Cardiac muscle cell (in vitro differentiated cells and primary cell): ENCODE measurements at places on chromosomes 13 and 19. TPM values are rescaled to one million over a fixed set of nuclear protein-coding genes. Genes with fewer than 3 reads are reported as not detected.

DNA sequence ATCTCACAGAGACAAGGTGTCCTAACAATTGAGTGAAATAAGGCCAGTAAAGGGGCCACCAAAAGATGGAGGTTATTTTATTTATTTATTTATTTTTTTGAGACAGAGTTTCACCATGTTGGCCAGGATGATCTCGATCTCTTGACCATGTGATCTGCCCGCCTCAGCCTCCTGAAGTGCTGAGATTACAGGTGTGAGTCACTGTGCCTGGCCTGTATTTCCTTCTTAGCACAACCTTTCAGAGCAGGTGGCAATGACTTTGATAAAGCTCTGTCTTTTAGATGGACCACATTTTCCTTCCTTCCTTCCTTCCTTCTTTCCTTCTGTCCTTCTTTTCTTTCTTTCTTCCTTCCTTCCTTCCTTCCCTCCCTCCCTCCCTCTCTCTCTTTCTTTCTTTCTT is 11.0 kb upstream of the DOCK6 start:
- no peak for DNase-seq

DNA sequence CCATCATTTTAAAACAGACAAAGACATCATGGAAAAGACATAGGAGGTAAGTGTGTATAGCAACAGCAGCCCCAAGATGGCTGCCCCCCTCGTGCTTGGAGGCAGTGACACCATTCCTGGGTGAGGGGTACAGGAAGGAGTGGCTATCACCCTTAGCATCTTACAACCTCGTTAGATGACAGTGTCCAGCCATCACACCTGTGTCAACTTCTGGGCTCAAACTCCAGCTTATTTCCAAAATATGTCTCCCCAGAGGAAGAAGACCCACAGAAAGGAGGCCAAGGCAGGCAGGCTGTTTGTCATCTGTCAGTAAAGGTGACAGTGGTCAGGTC is 27.5 kb downstream of the EPS15L1 start:
- DNase-seq = no peak

The TMEM86B gene
- 4.2 and 4.7 TPM in 2 replicates for total RNA-seq

DNA sequence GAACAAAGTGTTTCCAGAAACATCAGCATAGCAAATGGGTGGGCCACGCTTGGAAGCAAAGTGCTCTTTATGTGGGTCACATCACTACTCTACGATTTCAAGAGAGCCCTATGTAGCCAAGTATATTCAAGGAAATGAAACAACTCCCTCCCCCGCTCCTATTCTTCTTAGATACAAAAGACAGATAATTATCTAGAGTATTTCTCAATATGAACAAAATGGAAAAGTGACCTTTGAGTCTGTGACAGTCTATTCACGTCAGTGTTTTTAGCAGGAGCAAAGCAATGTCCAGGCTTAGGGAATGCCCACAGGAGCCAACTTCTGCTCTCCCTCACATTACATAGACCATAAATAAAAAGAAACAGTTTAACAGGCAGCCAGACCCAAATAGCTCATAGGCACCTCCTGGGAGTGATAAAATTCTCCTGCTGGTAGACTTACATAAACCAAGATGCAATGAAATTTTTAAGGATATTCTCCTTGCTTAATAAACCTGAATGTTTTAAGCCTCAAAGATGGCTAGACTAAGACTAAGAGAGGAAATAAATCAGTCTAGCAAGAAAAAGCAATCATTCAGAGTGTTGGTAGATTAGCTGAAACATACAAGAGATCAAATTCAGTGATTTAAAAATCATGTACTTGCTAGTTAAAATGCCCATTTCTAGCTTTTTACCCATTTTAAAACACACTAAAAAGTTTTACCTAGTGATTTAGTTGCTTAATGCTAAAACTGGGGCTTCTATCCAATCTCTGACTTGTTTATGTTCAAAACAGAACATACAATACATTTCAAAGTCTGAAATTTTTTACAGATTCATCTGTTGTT is 182.8 kb downstream of the RGCC start:
- DNase-seq = no peak

The KASH5 gene
- total RNA-seq = 0.27 TPM in 1 of 2 replicates, not detected in the other

The CACNA1A gene
- 5.1 and 6.8 TPM in 2 replicates for total RNA-seq

The RCBTB2 gene
- 10.0 and 10.3 TPM in 2 replicates for total RNA-seq

The STOML3 gene
- total RNA-seq = not detected in 2 replicates

The FFAR2 gene
- total RNA-seq = not detected in 2 replicates

DNA sequence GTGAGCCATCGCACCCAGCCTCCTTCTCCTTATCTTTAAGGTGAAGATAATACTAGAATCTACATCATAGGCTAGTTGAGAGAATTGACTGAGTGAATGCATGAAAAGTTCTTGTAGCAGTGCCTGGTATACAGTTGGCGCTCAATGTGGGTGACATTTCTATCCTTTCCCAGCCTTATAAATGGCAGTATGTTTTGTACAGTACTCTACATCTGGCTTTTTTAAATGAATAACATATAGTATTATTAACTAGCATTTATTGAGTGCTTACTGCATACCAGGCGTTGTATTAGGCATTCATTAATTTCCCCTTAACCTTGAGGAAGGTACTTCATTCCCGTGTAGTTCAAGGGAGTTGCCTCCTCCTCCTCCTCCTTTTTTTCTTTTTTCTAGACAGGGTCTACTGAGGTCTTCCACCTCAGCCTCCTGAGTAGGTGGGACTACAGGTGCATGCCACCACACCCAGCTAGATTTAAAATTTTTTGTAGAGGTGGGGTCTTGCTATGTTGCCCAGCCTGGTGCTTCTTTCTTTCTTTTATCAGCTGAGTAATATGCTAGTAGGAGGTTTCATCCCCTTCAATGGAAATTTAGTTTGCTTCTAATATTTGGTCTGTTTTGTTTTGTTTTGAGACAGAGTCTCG is 2.8 kb downstream of the C5AR1 start:
- DNase-seq = no peak

- no peak for DNase-seq
These were observed 5.7 kb upstream of the SIX5 start for GRCh38 chr19:45774765-45775164.

DNA sequence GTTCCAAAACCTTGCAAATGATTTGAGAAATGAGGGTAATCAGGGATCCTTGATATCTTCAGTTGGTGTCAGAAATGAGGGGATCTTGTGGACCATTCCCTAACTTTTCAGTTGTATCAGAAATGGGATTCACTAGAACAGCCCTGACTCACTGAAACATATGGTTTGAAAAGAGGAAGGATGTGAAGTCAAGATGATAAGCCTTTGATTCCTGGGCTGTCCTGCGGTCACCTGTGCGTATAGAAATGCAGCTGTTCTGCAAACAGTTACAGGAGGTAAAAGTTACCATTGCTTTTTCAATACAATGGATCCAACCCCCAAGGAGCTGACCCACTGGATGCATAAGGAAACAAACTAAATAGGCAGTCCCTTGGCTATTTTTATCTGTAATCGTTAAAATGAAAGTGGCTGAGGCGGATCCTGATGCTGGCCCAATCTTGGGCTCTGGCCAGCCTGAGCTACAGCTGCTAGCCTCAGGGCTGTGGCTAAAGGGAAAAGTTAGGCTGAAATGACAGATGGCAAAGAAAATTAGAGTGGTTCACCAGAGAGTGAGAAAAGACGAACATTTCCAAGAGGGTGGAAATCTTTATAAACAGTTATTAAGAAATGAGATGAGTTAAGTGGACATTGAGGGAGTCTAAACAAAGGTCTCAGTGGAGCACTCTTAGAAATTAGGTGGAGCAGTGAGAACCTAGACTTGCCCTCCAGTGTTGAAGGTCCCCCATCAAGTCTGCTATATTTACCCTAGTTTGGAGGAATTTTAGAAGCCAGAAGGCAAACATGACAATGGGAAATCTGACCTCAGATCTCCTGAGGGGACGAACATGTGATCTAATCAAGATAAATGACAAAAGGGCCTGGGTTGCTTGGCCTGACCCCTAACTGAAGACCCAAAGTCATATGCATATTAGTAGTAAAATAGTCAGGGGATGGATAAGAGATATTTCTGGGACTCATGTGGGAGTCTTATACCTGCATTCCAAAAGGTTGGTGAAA is 7.6 kb downstream of the SIGLECL1 start:
- no peak for DNase-seq

- DNase-seq = no peak
These were observed 111.3 kb downstream of the ZNF486 start for GRCh38 chr19:20278342-20278741.

DNA sequence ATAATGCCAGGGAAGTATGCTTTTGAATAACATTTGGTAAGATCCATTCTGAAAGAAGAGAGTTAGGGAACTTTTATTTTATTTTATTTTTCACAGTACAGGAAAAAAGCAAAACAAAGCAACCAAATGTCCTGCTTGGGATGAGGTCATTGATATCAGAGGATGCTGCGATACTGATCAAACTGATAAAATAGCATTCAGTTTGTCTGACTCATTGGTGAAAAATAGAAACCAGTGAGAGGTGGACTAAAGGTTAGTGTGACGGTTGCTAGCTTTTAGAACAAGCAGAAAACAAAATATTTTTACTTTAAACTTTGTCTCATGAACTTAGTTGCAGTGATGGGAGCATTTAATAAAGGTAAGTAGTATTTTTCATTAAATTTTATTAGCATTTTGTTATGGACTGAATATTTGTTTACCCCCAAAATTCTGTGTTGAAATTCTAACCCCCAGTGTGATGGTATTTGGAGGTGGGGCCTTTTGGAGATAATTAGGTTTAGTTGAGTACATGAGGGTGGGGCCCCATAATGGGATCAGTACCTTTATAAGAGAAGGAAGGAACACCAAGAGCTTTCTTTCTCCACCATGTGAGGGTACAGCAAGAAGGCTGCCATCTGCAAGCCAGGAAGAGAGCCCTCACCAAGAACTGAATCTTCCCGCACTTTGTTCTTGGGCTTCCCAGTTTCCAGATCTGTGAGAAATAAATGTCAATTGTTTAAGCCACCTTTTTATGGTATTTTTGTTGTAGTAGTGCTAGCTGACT is 37.3 kb downstream of the ITGBL1 start:
- peak; percentile 5 for DNase-seq
